ENCODE measurements at places on chromosomes 11 and 22.

DNA sequence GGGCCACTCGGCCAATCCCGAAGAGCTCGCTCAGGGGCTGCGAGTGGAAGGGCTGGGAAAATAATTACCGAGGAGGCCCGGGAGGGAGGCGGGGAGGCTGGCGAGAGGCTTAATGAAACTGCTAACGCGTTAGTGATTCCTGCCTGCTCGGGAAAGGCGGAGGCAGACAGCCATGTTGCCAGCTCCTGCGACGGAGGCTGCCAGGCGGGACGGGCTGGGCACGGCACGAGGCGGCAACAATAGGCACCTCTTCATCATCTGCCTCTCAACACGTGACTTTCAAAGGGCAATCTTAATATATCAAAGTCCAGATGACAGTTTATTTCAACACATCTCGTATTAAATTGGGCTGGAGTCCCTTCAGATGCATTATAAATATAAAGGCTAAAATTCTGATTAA is 68.0 kb upstream of the TCF20 start:
- no peak for DNase-seq

DNA sequence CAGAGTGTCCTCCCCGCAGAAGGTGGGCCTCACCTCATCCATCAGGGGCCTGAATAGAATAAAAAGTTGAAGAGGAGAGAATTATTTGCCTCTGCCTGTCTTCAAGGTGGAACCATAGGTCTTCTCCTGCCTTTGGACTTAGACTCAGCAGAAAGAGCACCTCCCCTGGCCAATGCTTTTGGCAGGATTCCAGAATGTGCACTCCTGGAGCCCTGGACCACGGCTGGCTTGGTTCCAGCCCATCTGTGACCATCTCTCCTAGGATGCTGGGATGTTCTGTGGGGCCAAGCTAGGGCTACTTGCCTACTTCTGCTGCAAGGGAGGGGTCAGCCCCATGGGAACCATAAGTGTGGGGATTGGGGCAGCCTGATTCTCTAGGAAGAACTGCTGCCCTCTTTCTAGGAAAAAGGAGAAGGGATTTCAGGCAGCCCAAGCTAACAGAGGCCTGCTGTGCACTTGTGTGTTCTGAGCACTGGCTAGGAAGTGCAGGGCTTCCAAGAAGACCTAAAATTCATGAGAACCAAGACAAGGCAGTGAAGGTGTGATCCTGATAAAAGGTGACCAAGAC is 32.2 kb upstream of the SHANK2 start:
- no peak for DNase-seq

DNA sequence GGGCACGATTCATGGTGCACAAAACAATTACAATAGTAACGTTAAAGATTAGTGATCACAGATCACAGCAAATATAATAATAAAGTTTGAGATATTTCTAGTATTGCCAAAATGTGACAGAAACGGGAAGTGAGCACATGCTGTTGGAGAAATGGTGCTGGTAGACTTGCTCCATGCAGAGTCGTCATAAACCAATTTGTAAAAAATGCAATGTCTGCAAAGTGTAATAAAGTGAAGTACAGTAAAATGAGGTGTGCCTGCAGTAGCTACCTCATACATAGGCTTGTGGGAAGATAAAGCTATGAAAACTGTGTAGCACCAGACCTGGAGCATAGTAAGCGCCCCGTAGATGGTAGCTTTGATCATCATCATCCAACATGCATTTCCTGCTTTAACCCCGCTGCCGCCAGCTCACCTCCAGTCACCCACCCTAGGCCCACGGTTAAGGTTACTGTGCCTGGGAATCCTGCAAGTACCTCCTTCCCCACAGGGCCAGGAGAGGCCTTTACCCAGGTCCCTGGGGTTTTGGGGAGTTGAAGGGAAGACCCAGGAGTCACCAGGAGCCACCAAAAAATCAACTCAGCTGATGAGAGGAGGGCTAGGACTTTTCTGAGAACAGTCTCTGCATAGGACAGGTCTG is 59.2 kb downstream of the MYO7A start:
- DNase-seq, result no peak

- no peak for DNase-seq
Observed at GRCh38 chr22:26479043-26479791, 4.4 kb downstream of the HPS4 start.

- no peak for DNase-seq
Observed at GRCh38 chr22:50294319-50294656, 13.2 kb downstream of the PLXNB2 start.

- peak; percentile 78 for DNase-seq
Observed at GRCh38 chr11:63710476-63711217, 29.3 kb downstream of the RTN3 start.

GRCh38 chr11:26201411-26201810 is 130.5 kb upstream of the ANO3 start:
- peak; percentile 52 for DNase-seq

DNA sequence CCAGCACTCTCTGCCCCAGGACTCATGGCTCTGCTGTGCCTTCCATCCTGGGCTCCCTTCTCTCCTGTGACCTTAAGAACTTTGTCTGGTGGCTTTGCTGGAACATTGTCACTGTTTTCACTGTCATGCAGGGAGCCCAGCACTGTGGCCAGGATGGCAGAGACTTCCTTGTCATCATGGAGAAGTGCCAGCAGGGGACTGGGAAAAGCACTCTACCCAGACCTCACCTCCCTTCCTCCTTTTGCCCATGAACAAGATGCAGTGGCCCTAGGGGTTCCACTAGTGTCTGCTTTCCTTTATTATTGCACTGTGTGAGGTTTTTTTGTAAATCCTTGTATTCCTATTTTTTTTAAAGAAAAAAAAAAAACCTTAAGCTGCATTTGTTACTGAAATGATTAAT is 2.9 kb upstream of the TTC36 start:
- DNase-seq, result no peak

- no peak for DNase-seq
Observed at GRCh38 chr11:70711095-70711910, 313.0 kb downstream of the CTTN start.

DNA sequence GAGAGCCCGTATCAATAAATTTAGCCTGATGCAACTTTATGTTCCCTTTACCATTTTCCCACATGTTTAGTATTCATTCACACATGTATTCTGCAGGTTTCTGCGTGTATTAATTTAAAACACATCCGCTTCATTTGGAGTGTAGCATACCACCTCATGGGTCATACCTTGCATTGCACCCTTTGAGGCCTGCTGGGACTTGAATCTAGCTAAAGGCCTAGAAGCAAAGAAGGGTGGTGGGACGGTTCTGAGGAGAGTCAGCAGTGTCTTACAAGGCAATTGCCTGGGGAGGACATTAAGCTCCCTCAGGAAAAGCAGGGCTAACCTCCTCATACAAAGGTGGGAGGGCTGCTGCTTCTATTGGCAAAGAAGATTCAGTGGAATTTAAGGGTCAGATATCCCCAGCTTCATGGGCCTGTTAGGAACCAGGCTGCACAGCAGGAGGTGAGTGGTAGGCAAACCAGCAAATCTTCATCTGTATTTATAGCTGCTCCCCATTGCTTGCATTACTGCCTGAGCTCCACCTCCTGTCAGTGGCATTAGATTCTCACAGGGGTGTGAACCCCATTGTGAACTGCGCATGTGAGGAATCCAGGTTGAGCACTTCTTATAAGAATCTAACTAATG is 15.9 kb upstream of the SNX19 start:
- DNase-seq, result no peak

GRCh38 chr11:46655631-46656030 is 38.3 kb downstream of the ATG13 start:
- DNase-seq, result no peak

- no peak for DNase-seq
Observed at GRCh38 chr11:94675813-94676212, 92.3 kb upstream of the AMOTL1 start.

DNA sequence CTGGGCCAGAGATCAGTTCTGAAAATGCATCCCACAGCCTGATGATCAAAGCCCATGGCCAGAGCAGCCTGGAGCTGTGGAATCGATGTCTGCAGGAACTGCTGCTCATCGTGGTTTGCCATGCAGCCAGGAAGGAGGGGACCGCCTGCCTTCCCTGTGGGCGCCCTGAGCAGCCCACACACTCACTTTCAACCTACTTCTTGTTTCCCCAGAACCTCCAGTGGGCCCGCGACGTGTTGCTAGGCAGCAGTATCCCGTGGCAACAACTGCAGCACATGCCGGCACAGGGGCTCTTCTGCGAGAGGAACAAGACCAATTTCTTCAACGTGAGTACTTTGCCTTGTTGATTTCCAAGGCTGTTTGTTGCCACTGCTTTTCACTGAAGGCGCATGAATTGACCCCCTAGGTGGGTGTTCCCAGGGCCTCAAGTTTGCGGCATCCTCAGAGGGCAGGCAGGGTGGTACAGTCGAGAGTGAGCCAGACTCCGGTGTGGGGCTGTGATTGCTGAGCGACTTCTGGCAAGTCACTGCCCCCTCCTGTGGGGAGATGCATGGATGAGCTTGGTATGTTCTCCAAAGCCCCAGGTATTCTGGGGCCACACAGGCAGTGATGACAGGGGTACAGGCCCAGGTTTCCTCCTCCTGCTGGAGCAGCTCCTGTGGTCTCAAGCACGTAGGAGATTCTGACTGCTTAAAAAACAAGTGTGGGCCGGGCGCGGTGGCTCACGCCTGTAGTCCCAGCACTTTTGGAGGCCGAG is 47.0 kb upstream of the SUSD2 start:
- peak; percentile 29 for DNase-seq

DNA sequence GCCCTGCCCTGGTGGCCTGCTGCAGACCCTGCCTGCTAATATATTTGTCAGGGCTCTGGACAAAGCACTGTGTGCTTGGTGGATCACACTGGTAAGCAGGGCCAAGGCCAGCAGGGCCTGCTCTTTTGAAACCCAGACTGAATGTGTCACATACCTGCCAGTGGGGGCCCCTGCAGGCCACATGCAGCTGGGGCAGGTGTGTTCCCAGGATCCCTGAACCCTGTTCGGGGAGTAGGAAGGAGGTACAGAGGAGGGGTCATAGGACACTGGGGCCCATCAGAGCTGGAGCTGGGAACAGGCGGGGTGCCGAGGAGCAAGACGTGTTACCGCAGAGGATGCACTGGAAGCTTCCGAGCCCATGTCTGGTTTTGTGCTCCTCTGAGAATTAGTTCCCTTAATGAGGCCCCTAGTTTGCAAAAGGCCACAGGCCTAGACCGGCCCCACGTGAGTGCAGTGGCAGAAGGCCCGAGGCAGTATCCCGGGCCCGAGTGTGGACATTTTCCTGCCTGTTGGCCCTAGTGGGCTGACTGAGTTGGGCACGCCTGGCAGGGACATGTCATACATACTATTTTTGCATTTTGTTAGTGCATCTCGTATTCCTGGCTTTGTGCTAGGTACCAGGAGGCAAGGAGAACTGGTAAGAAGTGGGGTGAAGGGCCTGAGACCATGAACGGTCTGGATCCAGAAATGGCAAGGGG is 11.2 kb upstream of the ACR start:
- DNase-seq, result no peak

DNA sequence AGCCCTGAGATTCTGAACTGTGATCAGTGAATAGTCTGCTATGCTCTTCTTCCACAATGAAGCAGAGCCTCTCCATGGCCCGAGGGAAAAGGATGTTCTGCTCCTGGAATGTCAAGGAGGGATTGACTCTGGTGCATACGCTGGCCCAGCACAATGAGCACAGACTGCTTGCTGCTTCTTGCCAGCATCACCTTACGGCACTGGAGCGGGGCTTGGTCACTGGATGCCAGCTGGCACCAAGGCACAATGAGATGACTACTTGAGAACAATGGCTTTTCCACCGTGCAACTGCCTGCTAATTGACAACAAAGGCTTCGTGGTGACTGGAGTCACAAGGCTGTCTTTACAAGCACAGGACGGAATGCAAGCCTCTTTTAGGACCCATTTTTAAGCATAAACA is 139.2 kb downstream of the DSCAML1 start:
- no peak for DNase-seq

- DNase-seq, result no peak
Observed at GRCh38 chr22:33404723-33405122, 346.5 kb upstream of the SYN3 start.

GRCh38 chr11:26473216-26474194 is 98.6 kb downstream of the MUC15 start:
- no peak for DNase-seq

- no peak for DNase-seq
Observed at GRCh38 chr11:128717516-128717915, 23.6 kb downstream of the FLI1 start.

DNA sequence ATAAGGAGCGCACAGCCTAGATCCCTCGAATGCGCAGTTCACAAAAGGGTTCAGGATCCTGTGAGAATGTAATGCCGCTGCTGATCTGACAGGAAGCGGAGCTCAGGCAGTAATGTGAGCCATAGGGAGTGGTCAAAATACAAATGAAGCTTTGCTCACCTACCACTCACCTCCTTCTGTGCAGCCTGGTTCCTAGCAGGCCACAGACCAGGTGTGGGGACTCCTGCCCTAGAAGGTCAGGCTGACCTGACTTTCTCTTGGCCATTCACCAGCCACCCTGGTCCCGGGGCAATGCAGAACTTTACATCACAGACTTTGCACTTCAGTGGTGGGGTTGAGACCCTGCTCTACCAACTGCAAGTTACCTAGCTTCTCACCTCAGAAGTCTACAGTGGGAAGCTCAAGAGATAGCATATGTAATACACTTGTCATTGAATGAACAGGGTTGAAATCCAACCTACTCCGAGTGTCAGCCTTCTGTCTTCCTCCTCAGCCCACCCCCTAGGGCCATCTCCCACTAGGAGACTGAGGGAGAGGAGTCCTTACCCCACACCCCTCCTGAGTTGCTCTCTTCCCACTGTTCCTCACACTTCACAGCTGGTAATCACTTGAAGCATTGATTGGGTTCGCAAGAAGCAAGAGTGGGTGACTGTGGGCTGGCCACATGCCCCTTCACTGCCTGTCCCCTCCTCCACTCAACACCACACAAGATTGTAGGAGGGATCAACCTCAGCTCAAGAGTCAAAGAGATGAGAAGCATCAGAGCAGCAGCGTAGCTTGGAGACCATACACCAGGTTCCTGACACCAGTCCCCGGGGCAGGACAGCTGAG is 2.0 kb upstream of the KCNJ1 start:
- no peak for DNase-seq

DNA sequence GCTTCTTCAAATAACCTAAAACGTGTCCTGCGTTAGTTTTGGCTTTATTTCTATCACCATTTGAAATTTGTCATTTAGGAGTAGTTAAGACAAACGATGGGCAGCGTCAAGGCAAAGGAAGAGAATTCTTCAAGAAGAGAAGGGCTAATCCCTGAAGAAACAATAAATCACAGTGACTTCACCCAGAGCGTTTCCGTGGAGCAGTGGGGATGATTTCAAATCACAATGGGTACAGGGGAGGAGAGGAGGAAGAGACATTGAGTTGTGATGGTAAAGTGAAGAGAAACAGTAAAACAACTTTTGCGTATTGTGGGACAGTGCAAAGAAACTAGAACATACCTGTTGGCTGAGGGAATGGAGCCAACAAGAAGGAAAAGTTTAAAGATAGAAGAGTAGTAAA is 9.7 kb downstream of the PDGFD start:
- DNase-seq, result no peak

DNA sequence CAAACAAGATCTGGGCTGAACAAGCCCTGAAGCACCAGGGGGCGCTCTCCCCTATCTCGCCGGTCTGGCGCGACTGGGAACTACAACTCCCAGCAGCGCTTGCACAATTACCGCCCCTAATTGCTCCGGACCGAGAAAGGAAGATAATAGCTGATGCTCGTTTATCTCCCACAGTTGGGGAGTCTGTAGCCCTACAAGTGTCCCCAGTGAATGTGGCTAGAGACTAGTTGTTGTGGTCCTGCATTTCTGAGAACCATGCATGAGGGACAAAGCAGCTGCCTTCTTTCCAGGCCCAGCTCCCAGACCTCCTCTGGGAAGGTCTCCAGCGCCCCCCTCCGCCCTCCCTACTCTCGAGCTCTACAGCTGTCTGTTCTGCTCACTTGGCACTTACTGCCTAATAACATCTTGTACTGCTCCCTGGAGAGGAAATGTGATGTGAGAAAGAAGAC is 34.4 kb downstream of the NRXN2 start:
- DNase-seq, result peak; percentile 88

Data from astrocyte of the spinal cord (primary cell).